Activated T-helper 1 cell treated with anti-CD3 and anti-CD28 coated beads, Interleukin-12 subunit alpha, Interleukin-12 subunit beta, Interleukin-2, Interleukin-4 antibody, amounts not matched to agents 30 ng/mL and 10 ng/mL and 1 ng/mL, durations not matched to agents 14 hours and 24 hours and 36 hours (primary cell): ENCODE measurements at places on chromosomes 2 and 18.

DNA sequence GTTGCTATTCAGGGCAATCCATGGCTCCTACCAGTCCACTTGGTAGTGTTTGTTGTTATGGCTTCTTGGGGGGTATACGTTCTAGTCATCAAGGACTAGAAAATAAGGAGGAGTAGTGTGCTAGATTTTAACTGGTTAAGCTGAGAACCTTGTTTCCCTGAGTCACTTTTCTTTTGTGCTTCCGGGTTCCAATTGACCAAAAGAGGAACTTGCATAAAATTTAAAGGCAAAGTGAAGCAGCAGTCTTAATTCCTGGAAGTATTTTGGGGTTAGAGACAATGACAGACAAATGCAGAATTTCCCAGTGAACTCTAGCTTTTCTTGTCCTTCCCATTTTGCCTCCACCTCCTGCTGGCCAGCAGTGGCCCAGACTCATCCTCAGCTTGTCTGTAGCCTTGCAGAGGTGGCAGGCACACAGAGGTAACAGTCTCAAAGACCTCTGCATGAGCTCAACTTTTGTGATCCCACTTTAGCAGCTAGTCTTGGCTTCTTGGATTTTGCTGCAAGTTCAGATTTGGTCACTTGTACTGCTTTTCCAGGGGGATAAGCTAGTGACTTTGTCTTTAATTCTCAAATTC lies 1105.8 kb upstream of the NXPH2 start:
- no peaks in the 10 kb centered on the region for H3K27me3 ChIP-seq
- no peaks in the 10 kb centered on the region for H3K36me3 ChIP-seq
- no peak for DNase-seq
- no peaks in the 10 kb centered on the region for H3K4me1 ChIP-seq
- H3K27ac ChIP-seq: no peak overlapping the region

- no peak overlapping the region for H3K4me3 ChIP-seq
- H3K36me3 ChIP-seq: no peaks in the 10 kb centered on the region
- no peaks in the 10 kb centered on the region for H3K4me1 ChIP-seq
- H3K27ac ChIP-seq: no peak overlapping the region
Observed at GRCh38 chr2:43787895-43788294, 14.1 kb downstream of the DYNC2LI1 start.

DNA sequence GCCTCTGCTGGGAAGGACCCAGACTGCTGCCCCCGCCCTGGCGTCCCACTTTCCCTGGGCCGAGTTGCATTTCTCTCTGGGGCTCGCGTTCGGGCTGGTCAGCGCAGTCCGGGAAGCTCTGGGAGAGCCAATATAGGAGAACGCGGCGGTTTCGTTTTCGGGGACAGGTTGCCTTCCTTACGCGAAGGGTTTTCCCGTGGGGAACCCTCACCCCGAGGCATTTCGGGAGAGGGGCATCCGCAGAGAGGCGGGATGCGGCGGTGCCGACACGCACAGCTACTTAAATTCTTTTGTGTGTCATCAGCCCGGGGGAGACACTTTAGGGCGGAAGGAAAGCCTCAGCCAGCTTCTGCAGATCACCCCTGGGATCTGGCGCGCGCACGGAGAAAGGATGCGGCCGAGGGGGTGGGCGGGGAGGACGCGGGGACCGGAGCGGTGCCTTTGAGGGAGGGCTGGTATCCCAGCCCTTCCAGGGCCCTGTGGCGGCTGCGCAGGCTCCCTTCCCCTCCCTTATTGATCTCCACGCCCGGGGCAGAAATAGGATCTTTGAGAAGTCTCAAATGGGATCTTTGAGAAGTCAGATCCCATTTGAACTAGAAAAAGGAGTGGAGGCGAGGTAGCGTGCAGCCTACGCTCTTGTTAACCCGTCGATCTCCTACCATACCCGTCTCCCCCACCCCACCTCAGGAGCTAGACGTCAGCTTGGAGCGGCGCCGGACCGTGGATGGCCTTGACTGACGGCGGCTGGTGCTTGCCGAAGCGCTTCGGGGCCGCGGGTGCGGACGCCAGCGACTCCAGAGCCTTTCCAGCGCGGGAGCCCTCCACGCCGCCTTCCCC lies 1.2 kb downstream of the GATA6 start:
- no peak for DNase-seq
- peak overlapping the region; percentile 58 for H3K27ac ChIP-seq
- no peaks in the 10 kb centered on the region for H3K36me3 ChIP-seq

- DNase-seq: no peak
- no peaks in the 10 kb centered on the region for H3K36me3 ChIP-seq
- no peaks in the 10 kb centered on the region for H3K4me1 ChIP-seq
- H3K27ac ChIP-seq: no peak overlapping the region
Observed at GRCh38 chr18:66760559-66760958, 156.7 kb upstream of the CDH19 start.

DNA sequence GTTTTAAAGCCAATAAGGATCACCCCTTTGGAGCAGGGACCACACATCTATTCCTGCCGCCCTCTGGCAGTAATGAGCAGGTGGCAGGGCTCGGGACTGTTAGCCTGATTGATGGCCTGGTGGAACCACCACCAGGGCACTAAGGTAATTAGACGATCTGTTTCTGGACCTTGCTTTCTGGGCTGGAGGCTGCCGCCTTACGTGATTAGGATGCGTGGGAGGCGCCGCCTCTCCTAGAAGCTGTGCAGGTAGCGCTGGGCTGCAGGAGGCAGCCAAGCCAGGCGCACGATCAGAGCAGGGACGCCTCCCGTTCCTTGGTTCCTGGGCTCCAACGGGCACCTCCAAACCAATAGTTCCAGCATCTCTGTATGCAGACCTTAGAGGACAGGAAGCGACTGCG lies 242.6 kb upstream of the RAB12 start:
- DNase-seq: no peak
- no peaks in the 10 kb centered on the region for H3K36me3 ChIP-seq

DNA sequence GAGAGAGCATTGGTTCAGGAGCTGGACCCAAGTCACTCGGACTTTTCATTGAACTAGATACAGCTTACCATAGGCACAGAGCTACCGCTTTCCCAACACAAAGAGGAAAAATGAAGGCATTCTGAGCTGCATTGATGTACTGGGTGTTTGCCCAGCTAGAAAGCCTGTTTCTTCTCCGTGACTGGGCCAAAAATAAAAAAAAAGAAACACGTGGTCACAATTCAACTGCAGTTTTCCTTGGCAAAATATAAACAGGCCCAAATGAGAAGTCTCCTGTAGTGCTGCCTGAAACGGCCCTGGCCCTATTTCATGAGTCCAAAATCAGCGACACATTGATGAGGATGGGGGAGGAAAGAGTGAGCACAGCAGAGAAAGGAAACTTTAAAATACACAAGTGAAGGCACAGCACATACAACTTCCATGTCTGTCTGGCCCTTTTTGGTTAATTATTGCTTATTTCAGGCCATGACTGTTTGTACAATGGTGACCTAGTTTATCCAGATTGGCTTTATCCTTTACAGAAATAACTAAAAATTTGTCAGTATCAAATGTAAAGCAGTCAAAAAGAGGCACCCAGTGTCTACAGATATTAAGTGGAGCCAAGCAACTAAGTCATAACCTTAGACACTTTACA lies 179.7 kb downstream of the ICOS start:
- H3K4me3 ChIP-seq: no peak overlapping the region
- peaks cover 4% of the 10 kb centered on the region for H3K27me3 ChIP-seq
- peaks cover 47% of the 10 kb centered on the region for H3K4me1 ChIP-seq
- no peak for DNase-seq

DNA sequence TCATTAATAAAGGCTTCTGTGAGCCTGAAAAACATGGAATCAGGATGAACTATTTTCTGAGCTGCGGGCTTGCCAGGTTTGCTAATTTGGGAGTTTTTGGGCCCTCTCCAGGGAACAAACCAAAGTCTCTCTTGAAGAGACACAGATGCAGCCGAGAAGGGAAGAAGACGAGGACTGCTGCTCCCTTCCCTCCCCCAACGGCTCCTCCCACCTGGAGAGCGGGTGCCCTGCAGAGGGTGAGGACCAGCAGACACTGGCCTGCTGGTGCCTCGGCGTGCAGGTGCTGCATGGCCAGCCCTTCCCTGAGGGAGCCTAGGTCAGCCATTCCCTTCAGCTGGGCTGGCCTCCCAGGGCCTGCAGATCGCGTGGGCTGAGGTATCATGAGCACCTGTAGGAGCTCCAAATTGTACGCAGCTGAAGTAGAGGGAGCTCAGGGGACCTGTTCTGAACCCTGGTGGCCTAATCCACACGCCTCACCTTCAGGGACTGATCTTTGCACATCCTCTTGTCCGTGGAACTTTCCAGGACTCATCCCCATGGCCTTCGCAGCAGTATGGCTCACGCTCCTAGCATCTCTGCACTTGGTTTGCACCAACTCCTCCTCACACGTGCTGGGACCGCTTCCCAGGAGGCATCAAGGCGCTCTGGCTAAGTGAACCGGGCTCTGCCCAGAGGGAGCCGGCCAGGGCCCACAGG lies 19.5 kb downstream of the EMX1 start:
- no peak overlapping the region for H3K4me3 ChIP-seq
- H3K27ac ChIP-seq: no peak overlapping the region
- no peaks in the 10 kb centered on the region for H3K4me1 ChIP-seq
- DNase-seq: no peak

DNA sequence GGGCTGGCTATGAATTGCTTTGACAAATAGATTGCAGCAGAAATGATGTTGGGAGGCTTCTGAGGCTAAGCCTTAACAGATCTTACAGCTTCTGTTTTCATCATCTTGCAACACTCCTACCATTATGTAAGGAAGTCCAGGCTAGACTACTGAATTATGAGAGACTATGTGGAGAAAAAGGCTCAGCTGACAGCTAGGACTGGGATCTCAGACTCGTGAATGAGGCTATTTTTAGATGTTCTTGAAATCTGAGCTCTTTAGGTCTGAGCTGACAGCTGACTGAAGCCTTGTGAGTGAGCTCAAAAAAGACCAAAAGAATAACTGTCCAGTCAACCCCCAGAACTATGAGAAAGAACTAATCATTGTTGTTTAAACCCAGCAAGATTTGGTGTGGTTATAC lies 70.3 kb downstream of the VWC2L start:
- no peak overlapping the region for H3K27ac ChIP-seq
- DNase-seq: no peak
- no peak overlapping the region for H3K4me3 ChIP-seq

DNA sequence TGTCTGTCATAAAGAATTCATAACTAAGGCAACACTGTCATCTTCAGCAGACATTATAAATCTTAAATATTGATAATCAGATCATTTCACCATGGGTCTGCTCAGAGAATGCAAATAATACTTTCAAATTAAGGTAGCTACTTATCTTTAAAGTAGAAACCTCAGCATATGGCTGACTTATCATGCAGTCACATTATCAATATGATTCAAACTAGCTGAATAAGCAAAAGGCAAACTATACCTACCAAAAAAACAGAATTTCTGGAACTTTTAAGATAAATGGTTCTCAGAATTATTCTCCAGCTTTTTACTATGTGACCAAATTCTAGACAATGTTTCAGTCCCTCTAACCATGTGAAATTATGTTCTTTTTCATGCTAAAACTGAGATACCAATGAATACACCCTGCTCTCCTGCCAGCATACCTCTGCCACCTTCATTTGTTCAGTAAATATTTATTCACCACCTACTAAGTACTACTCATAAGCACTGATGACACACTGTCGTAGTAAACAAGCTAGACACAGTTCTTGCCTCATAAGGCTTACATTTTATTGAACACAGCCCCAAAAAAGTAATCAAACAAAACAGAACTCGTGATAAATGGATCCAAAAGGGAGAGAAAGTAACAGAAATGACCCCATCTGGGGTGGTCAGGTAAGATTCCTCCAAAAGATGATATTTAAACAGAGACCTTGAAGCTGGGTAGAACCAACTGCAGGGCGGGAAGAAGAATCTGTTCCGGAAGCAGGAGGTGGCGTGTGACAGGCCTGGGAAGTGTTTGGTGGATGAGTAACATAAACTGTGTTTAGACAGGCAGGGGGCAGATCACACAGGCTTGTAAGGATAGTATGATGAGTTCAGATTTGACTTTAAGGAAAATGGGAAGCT lies 17.7 kb downstream of the SPIRE1 start:
- H3K4me3 ChIP-seq: no peak overlapping the region
- H3K4me1 ChIP-seq: peaks cover 6% of the 10 kb centered on the region
- no peak for DNase-seq
- peaks cover 23% of the 10 kb centered on the region for H3K27me3 ChIP-seq
- no peaks in the 10 kb centered on the region for H3K36me3 ChIP-seq
- H3K27ac ChIP-seq: no peak overlapping the region

DNA sequence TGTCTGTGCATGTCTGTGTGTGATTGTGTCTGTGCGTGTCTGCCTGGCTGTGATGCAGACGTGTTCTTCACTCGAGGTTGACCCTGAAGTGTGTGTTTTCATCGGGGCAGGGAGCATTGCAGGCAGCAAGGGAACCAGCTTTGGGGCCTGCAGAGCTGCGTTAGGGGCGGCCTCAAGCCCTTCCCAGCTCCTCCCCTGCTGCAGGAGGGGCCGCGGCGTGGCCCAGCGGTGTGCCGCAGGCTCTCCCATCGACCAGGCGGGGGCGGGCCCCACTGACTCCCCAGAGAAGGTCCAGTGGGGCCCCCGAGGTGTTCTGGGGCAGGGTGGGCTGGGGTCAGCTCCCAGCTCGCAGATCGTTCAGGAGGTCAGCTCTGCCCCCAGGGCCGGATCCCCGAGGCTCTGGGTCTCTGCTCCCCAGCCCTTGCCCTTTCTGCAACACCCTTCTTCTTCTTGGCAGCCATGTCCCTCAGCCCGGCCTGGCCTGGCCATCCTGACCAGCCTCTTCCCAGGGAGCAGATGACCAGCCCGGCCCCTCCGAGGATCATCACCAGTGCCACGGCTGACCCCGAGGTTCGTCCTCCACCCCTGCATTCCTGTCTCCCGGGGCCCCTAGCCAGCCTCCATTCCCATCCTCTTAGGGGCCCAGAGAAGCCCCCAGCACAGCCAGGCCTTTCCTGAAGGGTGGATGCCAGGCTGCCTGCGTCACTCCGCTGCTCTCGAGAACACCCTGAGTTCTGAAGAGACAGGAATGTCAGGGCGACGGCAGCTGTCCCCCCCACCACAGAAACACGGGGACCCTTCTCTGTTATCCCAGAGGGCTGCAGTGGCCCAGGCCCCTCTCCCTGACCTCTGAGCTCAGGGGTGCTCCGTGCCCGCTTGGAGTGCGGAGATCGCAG lies 11.1 kb upstream of the KLHL30 start:
- DNase-seq: no peak
- H3K4me3 ChIP-seq: no peak overlapping the region
- no peaks in the 10 kb centered on the region for H3K27me3 ChIP-seq

DNA sequence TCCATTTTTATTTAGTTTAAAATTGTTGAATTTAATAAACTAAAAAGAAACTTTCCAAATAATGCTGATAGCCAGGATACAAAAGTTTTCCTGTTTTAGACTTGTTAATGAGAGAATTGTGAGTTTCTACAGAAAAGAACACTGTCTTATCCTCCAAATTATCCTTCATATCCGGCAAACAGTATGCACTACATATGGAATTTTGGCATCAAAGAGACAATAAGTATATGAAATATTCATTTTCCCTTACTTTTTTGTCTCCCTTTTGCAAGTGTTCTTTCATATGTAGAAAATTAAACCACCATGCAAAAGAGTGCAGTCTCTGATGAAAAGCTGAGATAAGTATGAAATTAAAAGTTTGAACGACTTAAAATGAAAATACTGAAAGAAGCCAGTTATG lies 159.4 kb downstream of the UBE2E3 start:
- peaks cover 67% of the 10 kb centered on the region for H3K4me1 ChIP-seq
- no peaks in the 10 kb centered on the region for H3K27me3 ChIP-seq
- H3K27ac ChIP-seq: no peak overlapping the region
- H3K4me3 ChIP-seq: no peak overlapping the region
- DNase-seq: no peak
